Heart left ventricle (tissue), 16 donors: ENCODE measurements at places on chromosomes 11 and 22. TPM values are rescaled to one million over a fixed set of nuclear protein-coding genes. Genes with fewer than 3 reads are reported as not detected.

MOGAT2 gene
- not detected for total RNA-seq

CST6 gene
- not detected for total RNA-seq

DNA sequence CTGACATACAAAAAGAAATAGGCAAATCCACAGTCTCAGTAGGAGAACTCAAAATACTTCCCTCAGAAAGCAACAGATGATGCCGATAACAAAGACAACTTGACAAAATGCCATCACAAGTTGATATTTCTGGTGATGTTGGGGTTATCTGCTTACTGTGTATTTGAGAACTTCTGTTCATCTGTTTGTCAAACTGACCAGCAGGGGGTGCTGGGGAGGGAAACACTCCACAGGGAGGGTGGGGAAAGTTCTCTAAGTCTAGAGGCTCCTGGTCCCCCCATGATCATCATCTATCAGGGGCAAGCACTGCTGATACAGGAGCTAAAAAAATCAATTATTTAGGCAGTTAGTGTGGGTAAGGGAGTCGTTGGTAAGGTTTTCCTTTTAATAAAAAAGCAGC lies 19.2 kb downstream of the GLYATL1 start:
- no peaks in the 10 kb centered on the region for H3K27me3 ChIP-seq
- no peak overlapping the region for H3K27ac ChIP-seq
- no peak overlapping the region for H3K4me3 ChIP-seq
- H3K4me1 ChIP-seq = no peaks in the 10 kb centered on the region
- H3K36me3 ChIP-seq = no peaks in the 10 kb centered on the region

DNA sequence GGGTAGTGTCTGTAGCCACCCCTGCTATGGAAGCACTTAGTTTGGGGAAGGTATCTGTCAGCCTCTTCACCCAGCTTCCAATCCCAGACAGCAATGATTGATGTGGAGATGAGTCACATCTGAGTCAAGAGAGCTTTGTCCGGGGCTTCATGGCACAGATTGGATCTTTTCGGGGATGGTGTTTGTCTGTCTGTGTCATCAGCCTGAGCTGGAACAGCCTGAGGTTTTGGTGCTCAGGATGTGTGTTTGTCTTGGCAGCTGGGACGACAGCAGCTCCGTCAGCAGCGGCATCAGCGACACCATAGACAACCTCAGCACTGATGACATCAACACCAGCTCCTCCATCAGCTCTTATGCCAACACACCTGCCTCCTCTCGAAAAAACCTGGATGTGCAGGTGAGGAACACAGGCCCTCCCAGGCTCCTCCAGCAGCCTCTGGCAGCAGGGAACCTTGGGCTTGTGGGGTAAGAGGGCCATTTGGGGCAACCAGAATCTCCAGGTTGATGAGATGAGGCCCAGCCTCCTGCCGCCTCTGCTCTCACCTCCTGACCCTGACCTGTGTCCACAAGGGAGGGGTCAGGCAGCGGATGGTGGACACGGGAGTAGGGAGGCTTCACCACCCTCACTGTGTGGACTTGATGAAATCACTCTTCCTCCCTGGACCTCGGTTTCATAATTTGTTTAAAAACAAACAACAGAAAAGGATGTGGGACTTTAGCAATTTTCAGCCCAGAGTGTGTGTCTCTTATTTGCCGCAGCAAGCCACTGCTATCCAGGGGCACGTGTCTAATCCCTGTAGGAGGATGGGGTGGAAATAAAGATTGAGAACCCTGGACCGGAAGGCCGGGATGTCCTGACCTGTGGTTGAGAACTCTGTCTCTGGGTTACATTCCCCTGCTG lies 124.3 kb downstream of the DBX1 start:
- H3K4me1 ChIP-seq = no peaks in the 10 kb centered on the region
- no peak for DNase-seq
- no peaks in the 10 kb centered on the region for H3K27me3 ChIP-seq
- H3K36me3 ChIP-seq = no peaks in the 10 kb centered on the region
- H3K4me3 ChIP-seq = no peak overlapping the region

DNA sequence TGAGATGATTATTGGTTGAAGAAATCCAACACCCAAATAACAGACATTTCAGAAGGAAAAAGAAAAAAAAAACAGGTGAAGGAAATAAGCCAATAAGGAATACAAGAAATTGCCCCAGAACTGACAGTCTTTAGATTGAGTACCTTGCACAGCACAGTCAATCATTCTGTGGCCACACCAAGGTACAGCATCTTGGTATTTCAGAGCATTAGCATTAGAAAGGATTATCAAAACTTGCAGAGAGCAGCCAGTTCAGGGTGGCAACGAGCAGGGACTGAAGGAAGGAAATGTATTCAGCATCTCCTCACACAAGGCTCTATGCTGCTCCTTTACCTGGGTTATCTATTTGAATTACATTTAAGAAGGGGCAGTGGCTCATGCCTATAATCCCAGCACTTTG lies 2.1 kb downstream of the ADA2 start:
- H3K27ac ChIP-seq = no peak overlapping the region
- no peaks in the 10 kb centered on the region for H3K27me3 ChIP-seq
- no peak for DNase-seq
- no peaks in the 10 kb centered on the region for H3K4me1 ChIP-seq

NCR3LG1 gene
- 0.80 TPM for total RNA-seq

WDR74 gene
- total RNA-seq = 36.6 TPM

GRCh38 chr11:94854770-94855633 lies 86.8 kb downstream of the AMOTL1 start:
- H3K4me1 ChIP-seq = no peaks in the 10 kb centered on the region
- H3K36me3 ChIP-seq = no peaks in the 10 kb centered on the region
- peak; percentile 67 for DNase-seq
- H3K27ac ChIP-seq = no peak overlapping the region
- H3K4me3 ChIP-seq = no peak overlapping the region

SGSM1 gene
- total RNA-seq = 10.0 TPM

- H3K4me3 ChIP-seq = no peak overlapping the region
- H3K36me3 ChIP-seq = no peaks in the 10 kb centered on the region
- no peaks in the 10 kb centered on the region for H3K27me3 ChIP-seq
These were observed 56.6 kb downstream of the LRRC32 start for GRCh38 chr11:76613901-76614300.

- no peak for DNase-seq
- H3K4me3 ChIP-seq = no peak overlapping the region
- no peak overlapping the region for H3K27ac ChIP-seq
- H3K27me3 ChIP-seq = peaks cover 48% of the 10 kb centered on the region
These were observed 2.8 kb downstream of the MTNR1B start for GRCh38 chr11:92972248-92972647.

EFEMP2 gene
- 87.5 TPM for total RNA-seq

DNA sequence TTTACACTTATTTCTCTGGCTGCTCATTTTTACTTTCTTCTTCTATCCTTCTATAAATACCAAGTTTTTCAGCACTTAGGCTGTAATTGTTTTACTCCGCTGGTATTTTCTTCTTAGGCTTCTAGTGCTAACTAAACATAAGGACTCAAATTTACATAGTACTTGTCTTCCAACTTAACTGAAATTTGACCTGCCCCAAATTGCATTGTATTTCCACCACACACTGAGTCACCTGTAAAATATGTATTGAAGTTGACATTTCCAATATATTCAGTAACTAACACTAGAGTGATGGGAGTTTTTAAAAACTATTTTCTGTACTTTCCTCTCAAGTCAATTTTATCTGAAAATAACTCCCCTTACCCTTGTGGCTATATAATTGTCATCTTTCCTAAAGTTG lies 1794.1 kb upstream of the RAG2 start:
- H3K4me1 ChIP-seq = no peaks in the 10 kb centered on the region
- no peaks in the 10 kb centered on the region for H3K36me3 ChIP-seq
- H3K27me3 ChIP-seq = no peaks in the 10 kb centered on the region
- H3K27ac ChIP-seq = no peak overlapping the region
- DNase-seq = no peak

DNA sequence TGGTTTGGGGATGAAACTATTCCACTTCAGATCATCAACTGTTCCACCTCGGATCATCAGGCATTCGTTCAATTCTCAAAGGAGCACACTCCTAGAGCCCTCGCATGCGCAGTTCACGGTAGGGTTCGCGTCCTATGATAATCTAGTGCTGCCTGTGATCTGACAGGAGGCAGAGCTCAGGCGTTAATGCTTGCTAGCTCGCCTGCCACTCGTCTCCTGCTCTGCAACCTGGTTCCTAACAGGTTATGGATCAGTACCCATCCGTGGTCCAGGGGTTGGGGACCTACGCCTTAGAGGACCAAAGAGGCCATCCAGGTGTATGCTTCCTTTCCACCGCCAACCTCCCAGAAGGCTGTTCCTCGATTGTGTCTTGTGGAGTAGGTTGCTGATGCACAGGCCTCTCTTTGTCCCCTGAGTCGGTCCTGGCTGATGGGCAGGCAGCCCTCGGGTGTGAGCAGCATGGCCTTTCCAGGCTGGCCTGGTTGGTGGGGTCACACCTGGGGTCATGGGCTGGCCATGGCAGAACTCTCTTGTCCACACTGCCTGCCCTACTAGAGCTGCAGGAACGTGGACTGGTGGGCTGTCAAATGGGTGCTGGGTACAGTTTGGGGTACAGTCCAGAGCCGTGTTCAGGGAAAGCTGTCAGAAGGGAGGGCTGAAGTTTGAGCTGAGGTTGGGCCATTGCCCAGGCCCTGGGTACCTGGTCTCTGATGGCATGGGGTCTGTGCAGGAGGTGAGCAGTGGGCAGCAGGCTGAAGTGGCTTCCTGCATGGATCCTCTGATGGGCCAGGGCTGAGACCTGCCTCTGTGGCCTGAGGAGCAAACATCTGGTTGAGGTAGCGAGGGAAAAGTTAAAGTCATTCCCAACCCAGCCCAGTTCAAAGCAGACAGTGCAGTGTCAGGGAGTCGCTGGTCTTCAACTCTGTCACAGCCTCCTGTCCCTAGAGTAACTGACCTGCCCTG lies 11.1 kb downstream of the PRDM11 start:
- DNase-seq = no peak
- peak overlapping the region; percentile 53 for H3K27ac ChIP-seq
- H3K36me3 ChIP-seq = no peaks in the 10 kb centered on the region
- H3K27me3 ChIP-seq = no peaks in the 10 kb centered on the region

DNA sequence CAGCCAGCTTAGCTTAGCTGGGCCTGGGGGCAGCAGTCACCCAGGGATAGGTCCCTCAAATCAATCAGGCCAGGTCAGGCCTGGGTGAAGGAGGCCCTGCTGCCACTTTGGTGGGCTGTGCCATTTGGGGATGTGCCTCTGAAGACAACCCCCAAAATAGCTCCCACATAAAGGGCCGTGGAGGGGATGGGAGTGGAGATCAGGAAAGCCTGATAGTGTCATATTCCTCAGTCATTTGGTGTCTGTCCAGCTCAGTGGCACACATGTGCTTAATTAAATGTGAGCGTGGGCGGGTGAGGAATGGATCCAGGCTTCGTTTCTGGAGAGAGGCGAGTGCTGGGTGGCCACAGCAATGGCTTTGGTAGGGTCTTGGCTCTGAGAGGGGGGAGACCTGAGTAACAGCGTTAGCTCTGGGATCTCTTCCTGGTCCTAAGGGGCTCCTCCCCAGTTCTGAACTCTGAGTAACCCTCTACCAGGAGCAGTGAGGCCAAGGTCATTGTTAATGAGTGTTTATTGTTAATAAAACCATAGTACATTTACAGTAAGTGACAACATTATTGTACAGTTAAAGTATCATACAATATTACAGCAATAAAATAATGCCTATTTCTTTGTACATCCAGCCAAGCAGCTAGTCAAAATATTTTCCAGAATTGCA lies 45.2 kb downstream of the NAT10 start:
- H3K27ac ChIP-seq = no peak overlapping the region
- H3K27me3 ChIP-seq = no peaks in the 10 kb centered on the region
- no peaks in the 10 kb centered on the region for H3K4me1 ChIP-seq
- peaks cover 14% of the 10 kb centered on the region for H3K36me3 ChIP-seq

DNA sequence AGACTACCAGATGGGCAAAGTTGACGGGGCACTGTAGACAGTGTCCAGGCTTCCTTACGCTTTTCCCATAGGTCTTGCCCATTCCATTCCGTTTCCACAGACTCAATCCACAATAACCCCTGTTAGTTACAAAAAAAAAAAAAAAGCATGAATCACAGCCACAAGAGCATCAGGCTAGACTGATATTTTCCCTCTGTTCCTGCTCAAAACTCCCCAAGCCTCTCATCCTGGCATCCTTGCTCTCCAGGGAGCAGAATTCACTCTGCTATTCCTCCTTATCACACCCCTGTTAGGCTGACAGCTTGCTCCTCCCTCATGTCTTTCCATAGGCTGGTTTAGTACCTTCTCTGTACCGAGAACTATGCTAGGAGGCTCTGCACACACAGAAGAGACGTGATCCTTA lies 42.2 kb downstream of the TMEM123 start:
- no peaks in the 10 kb centered on the region for H3K36me3 ChIP-seq
- DNase-seq = no peak

- DNase-seq = no peak
- no peaks in the 10 kb centered on the region for H3K27me3 ChIP-seq
- no peaks in the 10 kb centered on the region for H3K4me1 ChIP-seq
- H3K4me3 ChIP-seq = no peak overlapping the region
- H3K27ac ChIP-seq = no peak overlapping the region
These were observed 213.9 kb upstream of the CADM1 start for GRCh38 chr11:115718106-115718505.

DNA sequence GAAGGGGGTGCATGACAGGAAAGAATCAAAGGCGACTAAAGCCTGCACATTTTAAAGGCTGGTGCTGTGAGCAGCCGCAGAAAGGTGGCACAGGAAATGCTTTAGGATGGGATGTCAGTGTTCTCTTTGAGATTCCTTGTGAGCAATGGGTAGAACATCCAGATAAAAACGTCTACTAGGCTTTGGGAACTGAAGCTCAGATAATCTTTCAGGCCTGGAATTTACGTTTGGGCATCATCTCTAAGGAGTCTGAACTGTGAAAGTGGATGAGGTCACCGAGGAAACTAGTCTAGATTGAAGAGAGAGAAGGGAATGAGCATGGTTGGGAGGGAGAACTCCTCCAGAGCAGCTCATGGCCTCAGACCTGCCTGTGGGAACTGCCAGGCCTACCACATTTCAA lies 65.7 kb downstream of the FLI1 start:
- H3K27ac ChIP-seq = no peak overlapping the region
- H3K4me1 ChIP-seq = peaks cover 23% of the 10 kb centered on the region
- H3K27me3 ChIP-seq = no peaks in the 10 kb centered on the region
- H3K36me3 ChIP-seq = peaks cover 59% of the 10 kb centered on the region
- H3K4me3 ChIP-seq = no peak overlapping the region

- no peak for DNase-seq
- H3K27ac ChIP-seq = no peak overlapping the region
- H3K27me3 ChIP-seq = no peaks in the 10 kb centered on the region
- H3K4me3 ChIP-seq = no peak overlapping the region
These were observed 26.8 kb upstream of the RTL6 start for GRCh38 chr22:44524806-44525205.

DNA sequence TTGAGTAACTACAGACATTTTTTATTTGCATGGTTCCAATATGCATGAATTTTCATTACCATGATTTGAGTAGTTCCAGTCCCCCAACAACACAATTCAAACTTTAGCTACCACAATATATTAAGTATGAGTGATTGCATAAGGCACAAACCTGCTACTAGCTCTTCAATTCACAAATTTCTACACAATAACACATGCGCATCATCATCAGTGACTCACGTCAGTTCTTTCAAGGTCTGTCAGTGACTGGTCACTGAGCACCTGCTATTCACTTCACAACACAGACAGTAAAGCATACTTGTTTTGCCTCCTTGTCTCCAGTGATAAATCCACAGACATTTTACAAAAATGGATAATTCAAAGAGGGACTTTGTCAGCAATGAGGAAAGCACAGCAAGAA lies 435.1 kb upstream of the CCDC90B start:
- no peak overlapping the region for H3K4me3 ChIP-seq
- H3K4me1 ChIP-seq = no peaks in the 10 kb centered on the region
- DNase-seq = no peak

RAB38 gene
- 0.30 TPM for total RNA-seq

MPEG1 gene
- 2.8 TPM for total RNA-seq
